Heart right ventricle (tissue), 16 donors: ENCODE measurements at places on chromosomes 7 and 10. TPM values are rescaled to one million over a fixed set of nuclear protein-coding genes. Genes with fewer than 3 reads are reported as not detected.
A peak's percentile ranks its signal among the peaks of the same experiment; 100 is the strongest.

DNA sequence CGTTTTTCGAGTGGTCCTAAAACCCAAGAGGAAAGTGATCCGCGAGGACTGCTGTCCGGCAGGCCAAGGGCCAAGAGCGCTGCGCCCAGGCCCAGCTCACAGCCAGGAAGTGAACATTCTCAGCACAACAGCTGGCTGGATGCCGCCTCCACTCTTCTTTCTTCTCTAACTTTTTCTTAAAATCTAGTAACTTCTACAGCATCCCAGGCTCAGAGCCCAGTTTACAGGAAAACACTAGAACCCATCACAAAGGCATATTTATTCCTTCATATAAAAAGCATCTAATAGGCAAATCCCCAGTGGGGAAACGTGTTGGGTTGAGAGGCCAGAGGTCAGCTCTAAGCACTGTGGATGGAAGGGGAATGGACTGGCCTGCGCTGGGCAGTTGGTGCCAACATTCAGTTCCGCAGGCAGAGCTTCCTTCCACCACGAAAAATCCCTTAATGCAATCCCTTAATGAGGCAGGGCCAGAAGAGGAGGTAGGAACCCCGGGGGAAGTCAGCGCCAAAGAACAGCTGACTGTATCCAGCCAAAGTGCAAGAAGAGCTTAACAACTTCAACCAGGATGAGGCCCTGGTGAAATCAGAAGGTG, 74.8 kb downstream of the ZRANB1 start:
- H3K4me3 ChIP-seq, result no peak overlapping the region
- H3K27me3 ChIP-seq, result no peaks in the 10 kb centered on the region
- peak overlapping the region; percentile 60 for H3K27ac ChIP-seq

GRCh38 chr7:129970816-129971215, 18.1 kb upstream of the UBE2H start:
- no peaks in the 10 kb centered on the region for H3K36me3 ChIP-seq
- H3K4me1 ChIP-seq, result peaks cover 19% of the 10 kb centered on the region
- H3K4me3 ChIP-seq, result no peak overlapping the region
- H3K27me3 ChIP-seq, result no peaks in the 10 kb centered on the region
- no peak overlapping the region for H3K27ac ChIP-seq
- DNase-seq, result no peak

DNA sequence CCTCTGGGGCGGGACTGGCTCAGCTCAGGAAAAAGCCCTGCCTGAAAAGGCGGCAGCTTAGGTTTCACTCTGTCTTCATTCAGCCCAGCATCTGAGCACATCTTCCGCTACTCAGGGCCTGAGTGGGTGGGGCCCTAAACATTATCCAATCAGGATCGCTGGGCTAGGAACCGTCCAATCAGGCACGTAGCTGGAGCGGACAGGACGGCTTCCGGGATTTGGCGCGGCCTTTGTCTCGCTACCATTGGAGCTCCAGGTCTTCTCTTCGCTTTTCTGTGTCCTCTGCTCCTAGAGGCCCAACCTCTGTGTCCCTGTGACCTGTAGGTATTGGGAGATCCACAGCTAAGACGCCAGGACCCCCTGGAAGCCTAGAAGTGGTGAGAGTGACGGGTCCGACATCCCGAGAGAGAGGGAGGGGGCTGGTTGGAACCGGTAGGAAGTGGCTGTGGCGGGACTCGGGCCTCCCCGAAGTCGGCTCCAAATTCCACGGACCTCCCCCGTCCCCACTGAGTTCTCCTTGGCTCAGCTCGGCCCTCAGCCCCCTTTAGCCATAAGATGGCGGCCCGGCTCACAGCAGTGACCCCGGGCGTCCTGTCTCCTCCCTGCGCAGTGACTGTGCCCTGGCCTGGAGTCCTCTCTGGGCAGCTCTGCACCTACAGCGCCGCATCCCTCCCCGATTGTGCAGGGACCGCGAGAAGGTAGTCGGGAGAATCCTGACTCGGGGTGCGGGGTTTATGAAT, 99.1 kb downstream of the ZNF680 start:
- no peak overlapping the region for H3K27ac ChIP-seq
- DNase-seq, result peak; percentile 85
- peak overlapping the region; percentile 49 for H3K4me3 ChIP-seq
- H3K4me1 ChIP-seq, result no peaks in the 10 kb centered on the region

KIAA1549 gene
- total RNA-seq, result 1.6 TPM

GRCh38 chr7:158613481-158613880, 25.9 kb upstream of the PTPRN2 start:
- no peak overlapping the region for H3K27ac ChIP-seq
- H3K27me3 ChIP-seq, result no peaks in the 10 kb centered on the region
- no peaks in the 10 kb centered on the region for H3K36me3 ChIP-seq
- H3K4me3 ChIP-seq, result no peak overlapping the region
- H3K4me1 ChIP-seq, result no peaks in the 10 kb centered on the region

GRCh38 chr10:61356354-61356753, 96.8 kb downstream of the TMEM26 start:
- no peak overlapping the region for H3K27ac ChIP-seq
- no peak overlapping the region for H3K4me3 ChIP-seq
- no peak for DNase-seq
- no peaks in the 10 kb centered on the region for H3K27me3 ChIP-seq
- no peaks in the 10 kb centered on the region for H3K4me1 ChIP-seq
